CD4-positive, alpha-beta T cell treated with Interleukin-2 at 100 ng/mL for 4 hours (primary cell): ENCODE measurements at places on chromosomes 6 and 20.

DNA sequence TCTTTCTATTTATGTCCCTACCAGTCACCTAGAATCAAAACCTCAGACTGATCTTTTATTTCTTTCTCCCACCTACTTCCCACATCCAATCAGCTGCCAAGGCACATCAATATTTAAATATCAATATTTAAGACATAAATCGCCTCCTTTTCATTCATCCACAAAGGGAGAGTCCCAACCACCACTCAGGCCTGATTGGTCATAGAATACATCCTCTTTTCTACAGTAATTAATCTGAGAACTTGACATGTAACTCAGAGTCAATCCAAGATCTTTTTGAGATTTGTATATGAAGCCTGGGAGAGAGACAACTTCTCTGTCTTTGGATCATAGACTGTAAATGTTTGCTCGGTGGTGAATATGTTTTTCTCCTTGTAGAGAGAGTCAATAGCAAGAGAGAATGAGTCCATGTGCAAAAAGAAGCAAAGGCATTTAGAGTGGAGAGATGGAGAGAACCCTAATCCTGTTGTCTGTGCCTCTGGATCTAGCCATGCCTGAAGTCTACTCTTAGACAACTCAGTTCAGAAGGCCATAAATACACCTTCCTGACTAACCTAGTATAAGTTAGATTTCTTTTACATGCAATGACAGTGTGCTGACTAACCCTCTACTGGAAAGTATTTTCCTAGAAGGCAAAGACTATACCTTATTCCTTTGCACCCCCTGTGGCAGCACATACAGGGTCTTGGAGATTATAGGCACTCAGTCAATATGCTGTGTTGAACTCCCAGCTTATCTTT is 12.1 kb upstream of the NEDD9 start:
- DNase-seq, result no peak

DNA sequence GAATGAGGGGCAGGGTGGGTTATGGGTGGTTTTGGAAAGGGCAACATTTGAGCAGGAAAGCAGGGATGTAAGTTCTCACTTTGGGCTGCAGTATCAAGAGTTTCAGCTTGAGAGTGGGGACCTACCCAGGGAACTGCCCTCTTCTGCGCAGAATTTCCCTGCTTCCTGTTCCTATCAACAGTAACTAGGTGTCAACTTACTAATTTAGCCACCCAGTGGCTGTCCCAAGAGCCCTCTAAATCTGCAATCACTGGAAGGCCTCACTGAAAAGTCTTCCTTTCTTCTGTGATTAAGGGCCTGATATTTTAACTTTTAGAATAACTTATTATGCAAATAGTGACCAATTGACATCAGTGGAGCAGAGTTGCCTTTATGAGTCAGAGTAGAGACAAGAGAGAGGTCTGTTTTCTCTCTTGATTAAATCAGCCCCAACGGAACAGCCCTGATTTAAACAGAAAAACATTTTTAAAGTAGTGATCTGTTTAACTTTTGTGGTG is 118.2 kb upstream of the RIPOR2 start:
- peak; percentile 42 for DNase-seq

DNA sequence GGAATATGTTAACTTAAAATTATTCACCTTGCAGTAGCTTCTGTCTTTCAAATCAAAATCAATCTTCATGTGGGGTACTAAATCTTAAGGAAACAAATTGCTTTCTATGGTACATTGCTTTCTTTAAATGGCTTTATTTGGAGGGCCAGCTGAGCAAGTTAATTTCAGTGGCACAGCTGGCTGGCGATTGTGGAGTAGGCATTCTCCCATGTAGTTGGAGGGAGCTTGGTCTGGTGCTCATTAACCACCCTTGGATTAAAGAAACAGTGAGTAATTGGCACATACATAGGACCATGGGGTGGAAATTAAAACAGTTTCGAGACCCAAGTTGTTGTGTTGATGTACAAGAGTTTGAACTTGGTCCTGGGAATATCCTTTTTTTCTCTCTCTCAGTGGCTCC is 201.3 kb upstream of the CHD6 start:
- no peak for DNase-seq

DNA sequence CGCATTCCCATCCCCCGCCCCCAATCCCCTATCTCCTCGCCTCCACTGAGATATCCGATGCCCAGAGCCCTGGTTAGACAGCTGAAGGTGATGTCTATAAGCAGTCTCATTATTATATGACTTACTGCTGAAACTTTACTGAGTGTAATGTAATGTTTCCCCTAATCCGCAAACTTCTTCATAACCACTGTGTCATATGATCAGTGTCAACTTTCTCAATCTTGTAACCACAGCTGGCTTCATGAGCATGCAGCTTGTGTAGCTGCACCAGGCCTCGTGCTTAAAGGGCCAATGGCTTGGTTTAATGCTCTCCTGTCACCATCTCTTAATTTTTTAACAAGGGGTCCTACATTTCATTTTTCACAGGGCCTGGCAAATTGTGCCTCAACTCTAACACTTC is 8.1 kb downstream of the ASIP start:
- no peak for DNase-seq

DNA sequence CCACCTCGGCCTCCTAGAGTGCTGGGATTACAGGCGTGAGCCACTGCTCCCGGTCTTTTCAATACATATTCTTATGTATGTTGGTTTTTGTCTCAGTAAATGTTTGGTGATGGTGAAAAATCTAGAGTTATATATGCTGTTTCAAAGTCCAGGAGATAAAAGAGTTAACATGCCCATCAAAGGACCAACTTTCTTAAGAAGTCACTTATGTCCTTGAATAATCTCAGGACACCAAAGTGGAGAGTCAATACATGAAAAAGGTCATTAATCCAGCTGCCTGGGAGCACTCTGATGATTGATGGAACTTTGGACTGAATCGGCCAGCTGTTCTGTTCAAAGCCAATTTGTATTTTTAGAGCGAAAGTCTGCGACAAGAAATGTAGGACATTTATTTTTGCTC is 59.8 kb upstream of the HDAC2 start:
- no peak for DNase-seq

DNA sequence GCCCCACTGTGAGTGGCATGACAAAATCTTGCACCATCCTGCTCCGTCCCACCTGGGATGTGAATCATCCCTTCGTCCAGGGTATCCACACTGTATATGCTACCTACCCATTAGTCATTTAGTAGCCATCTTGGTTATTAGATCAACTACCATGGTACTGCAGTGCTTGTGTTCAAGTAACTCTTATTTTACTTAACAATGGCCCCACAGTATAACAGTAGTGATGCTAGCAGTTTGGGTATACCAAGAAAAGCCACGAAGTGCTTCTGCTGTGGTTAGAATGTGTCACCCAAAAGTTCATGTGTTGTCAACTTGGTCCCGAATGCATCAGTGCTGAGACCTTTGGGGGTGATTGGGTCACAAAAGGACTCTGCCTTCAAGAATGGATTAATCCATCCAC is 11.7 kb downstream of the OSER1 start:
- peak; percentile 61 for DNase-seq

GRCh38 chr20:39298121-39298520 is 336.0 kb downstream of the DHX35 start:
- no peak for DNase-seq

DNA sequence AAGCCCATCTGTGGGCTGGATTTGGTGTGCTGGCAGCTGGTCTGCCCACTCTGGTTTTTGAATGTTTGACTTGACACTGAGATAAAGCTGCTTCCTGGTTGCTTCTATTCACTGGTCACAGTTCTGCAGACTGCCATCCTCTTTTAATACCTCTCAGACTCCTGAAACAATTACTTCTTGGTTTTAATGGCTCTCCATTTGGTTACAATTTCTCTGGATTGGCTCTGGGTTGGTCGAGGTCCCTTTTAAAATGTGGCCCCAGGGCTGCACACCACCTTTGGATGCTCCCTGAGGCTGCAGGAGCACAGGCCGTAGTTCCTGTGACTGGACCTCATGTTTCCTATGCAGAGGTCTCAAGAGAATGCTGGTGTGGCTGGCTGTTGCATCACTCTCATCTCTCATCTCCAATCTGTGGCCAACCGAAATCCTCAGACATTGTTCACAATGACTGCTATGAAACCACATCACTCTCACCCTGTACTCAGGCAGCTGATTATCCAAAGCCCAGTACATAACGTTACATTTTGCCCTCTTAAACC is 98.5 kb downstream of the INSM1 start:
- DNase-seq, result no peak

GRCh38 chr20:9028419-9028818 is 40.5 kb upstream of the PLCB4 start:
- no peak for DNase-seq

DNA sequence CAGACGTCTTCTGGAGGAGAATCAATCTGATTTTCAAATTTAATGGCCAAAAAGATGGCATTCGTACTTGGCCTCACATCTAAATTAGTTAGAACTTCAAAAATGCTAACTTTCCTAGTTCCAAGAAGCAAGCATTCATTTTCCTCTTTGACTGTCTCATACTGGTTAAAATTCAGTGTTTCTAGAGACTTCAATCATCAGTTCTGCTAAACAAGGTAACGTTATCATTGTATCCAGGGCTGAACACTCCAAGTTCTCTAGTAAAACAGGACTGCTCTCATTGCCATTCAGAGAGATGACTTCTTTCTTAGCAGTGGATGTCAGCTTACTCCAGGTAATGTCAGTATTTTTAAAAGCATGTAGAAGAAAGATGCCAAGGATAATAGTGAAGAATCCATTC is 34.6 kb upstream of the ENTPD6 start:
- no peak for DNase-seq

DNA sequence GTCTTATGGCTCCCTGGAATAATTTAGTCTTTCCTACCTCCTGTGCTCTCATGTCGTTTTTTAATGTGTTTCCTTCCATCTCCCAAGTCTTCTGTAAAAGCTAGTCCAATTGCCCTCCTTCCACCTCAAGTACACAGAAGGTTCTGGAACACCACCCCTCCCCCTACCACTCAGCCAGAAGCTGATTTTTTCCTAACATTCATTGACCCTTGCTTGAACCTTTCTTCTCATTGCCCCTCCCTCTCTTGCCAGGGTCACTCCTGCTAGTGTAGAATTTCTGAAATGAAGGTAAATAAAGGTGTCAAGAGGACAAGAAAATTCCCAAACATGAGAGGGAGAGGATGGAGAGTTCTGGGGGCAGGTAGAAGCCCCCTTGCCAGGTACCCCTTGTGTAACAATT is 38.6 kb downstream of the PLEKHG1 start:
- no peak for DNase-seq

DNA sequence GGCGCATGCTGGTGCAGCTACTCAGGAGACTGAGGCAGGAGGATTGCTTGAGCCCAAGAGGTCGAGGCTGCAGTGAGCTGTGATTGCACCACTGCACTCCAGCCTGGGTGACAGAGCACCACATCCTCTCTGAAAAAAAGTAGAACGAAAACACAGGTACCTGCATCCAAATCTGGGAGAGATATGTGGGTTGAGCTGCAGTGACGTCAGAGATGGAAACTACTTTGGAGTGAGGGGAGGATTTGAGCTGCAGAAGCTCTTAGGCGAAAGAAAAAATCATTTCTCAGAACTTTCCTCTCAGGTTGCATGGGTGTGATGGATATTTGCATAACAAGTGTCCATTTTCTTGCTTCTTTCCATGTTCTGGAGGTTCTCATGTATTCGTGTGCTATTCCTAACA is 4.0 kb upstream of the TULP1 start:
- DNase-seq, result no peak

DNA sequence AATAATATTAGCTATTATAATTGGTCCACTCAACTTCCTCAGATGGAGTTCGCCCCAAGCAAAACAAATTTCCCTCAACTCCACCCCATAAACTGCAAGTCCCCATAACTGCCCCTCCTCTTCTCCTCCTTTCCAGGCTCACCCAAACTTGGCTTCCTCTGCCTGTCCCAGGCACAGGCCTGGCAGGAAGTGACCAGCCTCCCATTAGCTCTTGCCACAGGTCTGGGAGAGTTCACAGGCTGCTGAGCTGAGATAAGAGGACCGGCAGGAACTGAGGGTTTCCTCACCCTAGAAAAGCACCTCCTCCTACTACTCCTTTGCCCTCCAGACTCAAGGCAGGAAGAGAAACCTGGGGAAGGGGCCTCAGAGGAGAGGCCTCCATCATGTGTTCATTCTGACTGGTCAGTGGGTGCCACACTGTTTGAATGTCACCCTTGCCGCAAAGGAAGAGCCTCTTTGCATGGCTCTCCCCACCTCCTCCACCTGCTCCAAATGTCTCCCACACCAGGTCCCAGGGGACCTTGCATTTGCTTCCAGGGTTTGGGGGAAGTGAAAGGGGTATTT is 24.5 kb upstream of the SMIM29 start:
- no peak for DNase-seq

DNA sequence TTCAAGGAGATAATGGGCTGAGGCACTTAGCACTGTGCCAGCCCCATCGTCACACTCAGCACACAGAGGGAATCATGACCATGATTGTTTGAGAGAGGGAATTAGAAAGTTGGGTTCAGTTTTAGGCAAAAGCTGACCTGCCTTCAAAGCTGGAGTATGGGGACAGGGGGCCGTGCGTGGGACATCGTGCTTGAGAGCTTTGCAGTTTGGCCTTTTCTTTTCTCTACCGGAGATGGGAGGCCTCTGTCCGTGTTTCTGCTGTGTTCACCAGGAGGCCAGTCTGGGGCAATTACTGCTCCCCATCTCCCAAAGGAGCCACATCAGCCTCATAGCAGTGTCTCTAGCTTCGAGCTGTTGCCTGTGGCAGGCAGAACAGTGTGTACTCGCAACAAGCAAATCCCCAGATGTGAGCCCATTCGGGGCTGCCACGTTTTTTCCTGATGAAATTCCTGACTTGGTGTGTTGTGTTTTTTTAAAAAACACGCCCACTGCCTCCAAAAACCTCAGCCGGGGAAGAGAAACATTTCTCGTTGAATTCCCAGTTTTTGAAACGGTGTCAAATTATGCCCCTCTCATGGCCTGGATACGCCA is 20.2 kb downstream of the EYA2 start:
- no peak for DNase-seq

GRCh38 chr6:148869585-148869984 is 122.8 kb downstream of the UST start:
- DNase-seq, result no peak

- DNase-seq, result no peak
These were observed 110.3 kb downstream of the JARID2 start for GRCh38 chr6:15356179-15356578.

GRCh38 chr6:75693534-75693933 is 55.5 kb upstream of the MYO6 start:
- no peak for DNase-seq

- DNase-seq, result no peak
These were observed 227.7 kb upstream of the RNF24 start for GRCh38 chr20:4243071-4243470.

DNA sequence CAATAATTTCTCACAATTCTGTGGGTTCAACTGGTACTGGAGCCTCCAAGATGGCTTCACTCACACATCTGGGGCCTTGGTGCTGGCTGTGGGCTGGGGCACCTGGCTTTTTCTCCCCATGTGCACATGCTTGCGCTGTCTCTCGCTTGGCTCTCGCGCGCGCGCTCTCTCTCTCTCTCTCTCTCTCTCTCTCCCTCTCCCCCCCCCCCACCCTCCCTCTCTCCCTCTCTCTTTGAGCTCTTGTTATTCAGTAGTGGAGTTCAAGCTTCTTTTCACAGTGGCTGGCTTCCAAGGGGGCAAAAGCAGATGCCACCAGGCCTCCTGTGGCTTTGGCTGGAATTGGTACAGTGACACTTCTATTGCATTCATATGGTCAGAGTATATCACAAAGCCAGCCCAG is 10.8 kb upstream of the TBCC start:
- no peak for DNase-seq
